Inflammatory macrophage (primary cell): ENCODE measurements at places on chromosomes 3 and 15.

- peak; percentile 30 for DNase-seq
These were observed 2.6 kb downstream of the SACM1L start for GRCh38 chr3:45691842-45692241.

GRCh38 chr3:61157414-61157813 is 93.8 kb downstream of the FHIT start:
- no peak for DNase-seq

- DNase-seq = no peak
These were observed 96.7 kb downstream of the AKAP13 start for GRCh38 chr15:85477061-85477460.

GRCh38 chr3:65398953-65399352 is 639.8 kb downstream of the MAGI1 start:
- no peak for DNase-seq

- DNase-seq = no peak
These were observed 58.3 kb downstream of the GPR171 start for GRCh38 chr3:151144760-151145159.

- no peak for DNase-seq
These were observed 46.6 kb downstream of the ATP13A4 start for GRCh38 chr3:193508108-193508507.

DNA sequence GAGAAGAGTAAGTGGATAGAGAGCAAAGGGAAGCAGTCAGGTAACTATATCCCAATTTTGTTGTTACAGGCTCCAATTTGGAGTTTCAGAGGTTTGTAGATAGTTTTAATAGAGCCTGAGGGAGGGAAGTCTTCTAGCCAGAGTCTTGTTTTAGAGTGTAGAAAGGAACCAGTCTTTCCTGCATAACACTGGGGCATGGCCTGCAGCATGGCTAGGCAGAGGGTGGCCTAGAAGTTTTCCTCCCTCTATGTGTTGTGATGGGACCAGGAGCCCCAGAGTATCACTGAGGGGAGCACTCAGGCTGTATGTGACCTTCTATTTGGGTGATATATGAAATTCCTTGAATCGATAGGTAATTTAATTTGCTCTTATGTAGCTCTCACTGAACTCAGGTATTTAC is 22.5 kb upstream of the GABRR3 start:
- DNase-seq = no peak

DNA sequence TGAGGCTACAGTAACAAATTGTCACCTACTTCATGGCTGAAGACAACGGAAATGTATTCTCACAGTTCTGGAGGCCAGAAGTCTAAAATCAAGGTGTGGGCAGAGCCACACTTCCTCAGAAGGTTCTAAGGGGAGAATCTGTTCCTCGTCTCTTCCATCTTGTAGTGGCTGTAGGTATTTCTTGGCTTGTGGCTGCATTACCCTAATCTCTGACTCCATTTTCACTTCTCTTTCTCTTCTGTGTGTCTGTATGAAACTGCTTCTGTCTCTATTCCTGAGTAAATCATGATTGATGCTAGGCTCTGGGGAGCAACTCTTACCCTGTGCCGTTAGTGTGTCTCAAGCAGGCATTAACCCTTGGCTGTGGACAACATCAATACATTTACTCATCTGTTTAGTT is 164.7 kb downstream of the SQOR start:
- no peak for DNase-seq

DNA sequence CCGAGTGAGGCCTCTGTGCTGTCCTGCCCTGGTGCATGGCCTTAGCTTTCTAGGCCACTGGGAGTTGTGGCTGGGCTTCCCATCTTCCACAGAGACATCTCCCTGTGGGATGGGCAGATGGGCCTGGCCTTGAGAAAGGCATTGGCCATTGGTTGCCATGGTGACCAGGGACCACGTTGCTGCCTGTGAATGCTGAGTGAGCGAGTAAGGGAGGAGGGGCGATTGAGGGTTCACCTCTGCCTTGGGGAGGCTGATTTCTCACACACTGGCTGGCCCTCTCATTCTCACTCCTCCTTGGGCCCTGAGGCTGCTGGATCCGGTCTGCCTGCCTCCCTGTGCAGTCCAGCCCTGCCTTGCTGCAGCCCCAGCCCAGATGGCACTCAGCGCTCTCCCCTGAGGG is 26.4 kb upstream of the DOCK3 start:
- DNase-seq = no peak

- DNase-seq = no peak
These were observed 123.9 kb downstream of the OXNAD1 start for GRCh38 chr3:16388850-16389441.

DNA sequence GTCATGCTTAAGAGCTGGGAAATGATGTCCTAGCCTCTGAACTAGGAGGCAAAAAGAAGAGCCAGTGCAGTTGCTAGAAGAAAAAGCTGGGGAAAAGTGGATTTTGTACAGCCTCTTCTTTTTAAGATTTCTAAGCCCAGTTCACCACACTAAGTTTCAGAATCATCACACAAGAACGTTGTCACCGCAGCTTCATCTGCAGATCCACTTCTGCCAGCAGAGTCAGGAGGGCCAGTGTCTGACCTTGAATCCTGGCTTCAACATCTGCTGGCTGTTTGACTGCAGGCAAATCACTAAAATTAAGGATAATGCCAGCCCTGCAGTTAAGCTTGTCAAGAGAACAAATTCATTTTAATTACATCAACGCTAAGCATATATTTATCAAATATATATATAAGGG is 36.2 kb downstream of the HDC start:
- no peak for DNase-seq
